Peyer's patch (tissue), 4 donors: ENCODE measurements at places on chromosomes 1 and 21. TPM values are rescaled to one million over a fixed set of nuclear protein-coding genes. Genes with fewer than 3 reads are reported as not detected.

DNA sequence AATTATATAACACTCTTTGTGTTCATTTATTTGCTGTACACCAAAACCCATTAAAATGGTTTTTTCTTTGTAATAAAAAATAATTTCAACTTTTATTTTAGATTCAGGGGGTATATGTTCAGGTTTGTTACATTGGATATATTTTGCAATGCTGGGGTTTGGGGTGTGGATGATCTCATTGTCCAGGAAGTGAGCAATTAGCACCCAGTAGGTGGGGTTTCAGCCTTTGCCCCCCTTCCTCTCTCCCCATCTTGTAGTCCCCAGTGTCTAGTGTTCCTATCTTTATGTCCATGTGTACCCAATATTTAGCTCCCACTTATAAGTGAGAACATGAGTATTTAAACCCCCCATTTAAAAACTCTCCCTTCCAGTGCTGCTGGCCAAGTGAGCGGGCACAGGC, 184.6 kb downstream of the RHOU start:
- no peaks in the 10 kb centered on the region for H3K27me3 ChIP-seq
- H3K27ac ChIP-seq: no peak overlapping the region
- no peaks in the 10 kb centered on the region for H3K4me1 ChIP-seq
- H3K4me3 ChIP-seq: no peak overlapping the region
- DNase-seq: no peak

DNA sequence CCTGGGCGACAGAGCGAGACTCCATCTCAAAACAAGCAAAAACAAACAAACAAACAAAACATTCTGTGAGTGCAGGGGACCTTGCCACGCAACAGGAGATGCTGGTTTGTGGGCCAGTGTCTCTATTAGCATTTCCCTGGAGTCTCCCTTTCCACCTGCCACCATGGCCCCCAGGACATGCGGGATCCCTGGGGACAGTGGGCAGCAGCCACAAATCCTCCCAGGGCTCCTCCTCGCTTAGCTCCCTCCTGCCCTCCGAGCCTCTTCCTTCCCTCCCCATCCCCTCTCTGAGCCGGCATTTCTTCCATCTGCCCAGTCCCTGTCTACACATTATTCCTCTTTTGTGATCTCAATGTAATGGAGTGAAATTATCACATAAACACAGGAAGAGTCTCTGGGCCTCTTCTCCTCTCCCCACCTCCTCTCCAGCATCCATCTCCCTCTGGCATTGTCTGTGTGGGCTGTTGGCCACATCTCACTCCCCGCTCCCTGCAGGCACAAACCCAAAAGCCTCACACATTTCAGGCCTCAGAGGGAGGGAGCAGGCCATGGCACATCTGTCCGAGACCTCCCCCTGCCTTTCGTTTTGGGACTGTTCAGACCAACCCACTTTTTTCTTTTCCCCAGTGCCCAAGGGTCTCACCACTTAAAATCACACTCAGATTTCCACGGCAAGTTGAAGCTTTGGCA, 144.3 kb downstream of the MIS18A start:
- no peaks in the 10 kb centered on the region for H3K27me3 ChIP-seq
- no peak overlapping the region for H3K4me3 ChIP-seq
- no peak for DNase-seq

GRCh38 chr1:173354937-173355280, 122.2 kb upstream of the PRDX6 start:
- no peak for DNase-seq
- H3K4me3 ChIP-seq: no peak overlapping the region
- no peaks in the 10 kb centered on the region for H3K36me3 ChIP-seq
- H3K27me3 ChIP-seq: no peaks in the 10 kb centered on the region

Gene UBE2U
- not detected for total RNA-seq
